ENCODE measurements at places on chromosomes 5 and 9.

GRCh38 chr9:124795881-124796431 is 19.0 kb downstream of the OLFML2A start:
- no peaks in the 10 kb centered on the region for H3K27me3 ChIP-seq
- H3K4me3 ChIP-seq = no peak overlapping the region
- no peaks in the 10 kb centered on the region for H3K4me1 ChIP-seq
- DNase-seq = peak; percentile 30
- H3K36me3 ChIP-seq = no peaks in the 10 kb centered on the region

- H3K27ac ChIP-seq = no peak overlapping the region
- H3K4me1 ChIP-seq = no peaks in the 10 kb centered on the region
- no peak overlapping the region for H3K4me3 ChIP-seq
- H3K27me3 ChIP-seq = no peaks in the 10 kb centered on the region
- H3K36me3 ChIP-seq = no peaks in the 10 kb centered on the region
- no peak for DNase-seq
Observed at GRCh38 chr9:138037140-138037539, 159.6 kb downstream of the CACNA1B start.

DNA sequence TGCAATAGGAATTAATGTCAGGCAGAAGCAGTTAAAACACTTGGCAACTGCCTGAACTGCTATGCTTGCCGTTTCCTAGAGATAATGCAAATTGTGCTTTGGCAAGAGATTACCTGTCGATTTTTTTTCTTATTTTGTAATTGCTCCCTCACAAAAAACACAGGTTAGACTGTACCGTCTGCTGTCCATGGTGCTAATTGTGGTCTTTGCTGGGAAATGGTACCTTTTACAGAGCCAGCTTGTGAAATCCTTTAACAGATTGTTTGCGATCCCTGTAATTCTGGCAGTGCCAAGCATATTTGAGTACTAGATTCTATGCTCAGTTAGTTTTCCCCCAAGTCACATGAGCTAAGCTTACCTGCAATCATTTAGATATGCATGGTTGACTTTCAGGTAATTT is 2125.8 kb upstream of the WWC1 start:
- H3K27me3 ChIP-seq = no peaks in the 10 kb centered on the region
- peaks cover 17% of the 10 kb centered on the region for H3K4me1 ChIP-seq
- H3K36me3 ChIP-seq = no peaks in the 10 kb centered on the region
- H3K27ac ChIP-seq = peak overlapping the region; percentile 5
- no peak overlapping the region for H3K4me3 ChIP-seq

- H3K36me3 ChIP-seq = no peaks in the 10 kb centered on the region
- no peak overlapping the region for H3K4me3 ChIP-seq
- H3K4me1 ChIP-seq = no peaks in the 10 kb centered on the region
- no peak for DNase-seq
Observed at GRCh38 chr9:84478996-84479395, 138.4 kb upstream of the SLC28A3 start.

DNA sequence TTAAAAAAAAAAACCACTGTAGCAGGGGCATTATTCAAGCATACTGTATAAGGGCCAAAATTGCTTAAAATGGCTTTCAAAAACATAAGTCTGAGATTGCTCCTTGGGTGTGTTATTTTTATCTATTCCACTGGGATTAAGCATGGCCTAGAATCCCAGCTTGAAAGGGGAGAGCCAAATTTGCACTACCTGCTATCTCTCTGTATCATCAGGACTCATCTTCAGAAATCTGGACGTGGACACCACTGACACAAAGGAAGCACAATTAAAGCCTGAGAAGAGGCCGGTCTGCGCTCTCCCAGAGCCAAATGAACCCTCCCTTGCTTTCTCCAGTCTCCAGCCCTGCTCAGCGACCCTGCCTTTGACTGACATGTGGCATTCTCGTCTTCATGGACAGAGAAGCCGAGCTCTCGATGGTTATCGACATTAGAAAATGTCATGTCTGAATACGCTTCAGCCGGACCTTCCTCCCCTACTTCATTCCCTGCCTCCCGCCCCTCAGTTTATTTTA is 151.3 kb downstream of the EBF1 start:
- DNase-seq = no peak
- H3K4me3 ChIP-seq = no peak overlapping the region
- peaks cover 27% of the 10 kb centered on the region for H3K4me1 ChIP-seq
- H3K27me3 ChIP-seq = peaks cover 45% of the 10 kb centered on the region
- no peaks in the 10 kb centered on the region for H3K36me3 ChIP-seq

- no peak for DNase-seq
- no peaks in the 10 kb centered on the region for H3K27me3 ChIP-seq
- no peak overlapping the region for H3K27ac ChIP-seq
- no peak overlapping the region for H3K4me3 ChIP-seq
Observed at GRCh38 chr5:81065492-81065891, 105.3 kb downstream of the RASGRF2 start.

- no peak overlapping the region for H3K4me3 ChIP-seq
- H3K27me3 ChIP-seq = no peaks in the 10 kb centered on the region
- H3K4me1 ChIP-seq = no peaks in the 10 kb centered on the region
- H3K36me3 ChIP-seq = no peaks in the 10 kb centered on the region
- no peak for DNase-seq
- no peak overlapping the region for H3K27ac ChIP-seq
Observed at GRCh38 chr9:36878986-36879982, 154.8 kb downstream of the PAX5 start.

DNA sequence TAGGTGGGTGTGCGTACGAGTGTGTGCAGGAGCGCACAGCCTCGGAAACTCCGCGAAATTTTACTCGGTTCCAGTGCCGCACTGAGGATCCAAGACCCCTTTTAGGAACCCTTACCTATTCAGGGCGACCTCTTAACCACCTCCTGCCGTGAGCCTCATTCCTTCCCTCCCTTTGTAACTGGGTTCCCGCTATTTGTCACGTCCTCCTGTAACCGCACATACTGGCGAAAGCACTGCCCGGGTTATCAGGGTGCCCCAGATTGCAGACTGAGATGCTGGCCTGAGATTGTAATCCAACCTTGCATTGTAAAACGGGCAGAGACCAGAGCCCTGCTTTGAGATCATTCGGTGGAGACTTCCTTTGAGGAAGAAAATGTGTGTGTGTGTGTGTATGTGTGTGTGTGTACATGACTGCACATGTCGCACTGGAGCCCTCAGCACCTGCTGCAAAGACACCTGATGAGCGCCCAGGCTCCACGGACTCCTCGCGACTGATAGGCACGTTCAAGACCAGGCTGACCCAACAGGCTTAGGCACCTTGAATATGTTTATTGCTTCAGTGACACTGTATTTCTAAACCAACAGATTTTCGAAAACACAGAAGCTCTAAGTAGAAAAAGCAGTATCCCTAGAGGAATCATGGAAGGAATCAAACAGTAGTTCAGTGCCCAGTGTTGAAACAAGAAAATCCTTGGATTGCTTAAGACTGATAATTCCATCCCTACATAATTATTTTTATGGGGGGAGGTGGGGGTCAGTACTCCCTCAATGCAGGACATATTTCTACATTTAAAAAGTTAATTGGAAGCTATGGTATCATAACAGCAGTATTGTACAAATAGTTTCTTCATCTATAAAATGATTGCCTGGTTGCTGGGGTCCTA is 86.5 kb upstream of the TNFAIP8 start:
- DNase-seq = peak; percentile 68
- H3K27me3 ChIP-seq = peaks cover 13% of the 10 kb centered on the region
- peak overlapping the region; percentile 74 for H3K4me3 ChIP-seq
- H3K36me3 ChIP-seq = no peaks in the 10 kb centered on the region

GRCh38 chr5:54959673-54960418 is 25.5 kb downstream of the ESM1 start:
- H3K4me1 ChIP-seq = no peaks in the 10 kb centered on the region
- H3K27ac ChIP-seq = no peak overlapping the region
- no peak overlapping the region for H3K4me3 ChIP-seq
- no peaks in the 10 kb centered on the region for H3K27me3 ChIP-seq

DNA sequence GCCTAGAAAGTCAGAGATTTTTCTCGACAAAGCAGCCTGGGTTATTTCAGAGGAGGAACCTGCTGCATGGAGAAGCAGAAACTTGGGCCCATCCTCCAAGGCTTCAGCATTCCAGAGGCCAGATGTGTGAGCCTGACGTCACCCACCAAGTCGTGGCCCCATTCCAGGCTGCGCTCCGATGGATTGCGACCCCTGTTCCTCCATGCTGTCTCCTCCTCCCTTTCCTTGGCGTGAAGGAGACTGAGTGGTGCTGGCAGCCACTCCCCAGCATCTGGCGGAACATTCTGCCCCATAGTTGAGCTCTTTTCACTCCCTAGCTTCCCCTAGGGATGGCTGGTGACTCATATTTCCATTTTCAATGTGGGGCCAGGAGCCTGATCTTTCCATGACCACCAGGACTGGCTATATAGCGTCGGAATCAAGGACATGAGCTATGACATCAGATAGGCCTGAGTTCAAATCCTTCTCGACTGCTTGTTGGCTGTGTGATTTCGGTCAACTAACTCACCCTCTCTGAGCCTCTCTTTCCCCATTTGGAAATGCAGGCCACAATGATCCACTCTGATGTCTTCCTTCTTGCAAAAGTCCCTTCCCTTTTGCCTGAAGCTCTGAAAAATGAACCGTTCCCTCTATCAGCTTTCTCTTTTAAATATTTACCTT is 24.5 kb upstream of the DUSP1 start:
- H3K27me3 ChIP-seq = no peaks in the 10 kb centered on the region
- peak; percentile 26 for DNase-seq

DNA sequence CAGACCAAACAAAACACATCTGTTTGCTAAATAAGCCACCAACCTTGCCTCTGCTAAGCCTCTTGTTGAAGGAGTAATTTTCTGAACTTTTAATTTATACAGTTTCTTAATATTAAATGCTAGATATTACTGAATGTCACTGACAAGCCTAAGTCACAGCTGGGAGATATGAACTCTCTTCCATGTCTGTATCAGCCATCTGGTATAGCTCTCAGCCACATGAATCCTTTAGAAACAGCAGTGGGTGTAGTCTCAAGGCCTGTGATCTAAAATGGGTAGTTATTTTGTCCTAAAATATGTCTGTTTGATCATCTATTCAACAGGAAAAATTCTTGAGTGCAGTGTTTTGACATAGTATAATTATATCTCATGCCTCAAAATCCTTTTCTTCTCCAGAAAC is 97.2 kb downstream of the CAMK4 start:
- H3K27me3 ChIP-seq = no peaks in the 10 kb centered on the region
- no peak for DNase-seq
- H3K36me3 ChIP-seq = no peaks in the 10 kb centered on the region
- no peak overlapping the region for H3K4me3 ChIP-seq

DNA sequence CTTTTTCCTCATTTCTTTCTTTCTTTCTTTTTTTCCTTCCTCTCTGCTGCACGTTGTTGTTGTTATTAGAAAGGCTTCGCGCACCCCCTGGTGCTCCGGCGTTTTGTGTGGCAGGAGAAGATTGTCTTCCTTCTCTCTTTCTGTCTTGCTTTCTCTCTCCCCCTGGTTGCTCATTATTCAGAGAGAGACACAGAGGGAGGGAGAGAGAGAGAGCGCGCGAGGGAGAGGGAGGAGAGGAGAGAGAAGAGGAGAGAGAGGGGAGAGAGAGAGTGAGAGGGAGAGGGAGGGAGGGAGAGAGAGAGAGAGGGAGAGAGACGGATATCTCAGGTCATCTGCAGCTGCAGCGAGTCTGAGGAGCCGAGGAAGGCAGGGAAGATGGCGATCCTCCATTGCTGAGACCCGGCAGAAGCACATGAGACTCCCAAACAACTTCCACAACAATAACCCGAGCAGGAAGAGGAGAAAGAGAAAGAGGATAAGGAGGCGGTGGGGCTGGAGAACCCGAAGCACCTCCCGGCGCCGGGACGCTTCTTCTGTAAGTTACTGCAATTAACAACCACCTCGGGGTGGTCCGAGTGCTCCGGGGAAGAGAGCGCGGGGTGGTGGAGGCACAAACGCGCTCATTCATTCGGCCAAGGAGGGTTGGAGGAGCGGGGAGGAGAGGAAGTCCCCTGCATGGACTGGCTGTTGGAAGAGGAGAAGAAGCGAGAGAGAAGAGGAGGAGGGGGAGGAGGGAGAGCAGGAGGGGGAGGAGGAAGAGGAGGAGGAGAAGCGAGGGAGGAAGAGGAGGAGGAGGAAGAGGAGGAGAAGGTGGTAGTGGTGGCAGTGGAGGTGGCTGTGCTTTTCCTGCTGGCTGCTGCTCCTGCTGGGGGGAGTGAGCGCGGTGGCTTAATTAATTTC is at the start of gene ZNF462:
TSS of gene ZNF462 (plus strand) at position 346 of the 900 bp plus-strand sequence. CDS start 60,218 bp downstream, outside the sequence.
- no peaks in the 10 kb centered on the region for H3K27me3 ChIP-seq
- H3K27ac ChIP-seq = peak within 1 kb of the TSS; percentile 98
- H3K4me3 ChIP-seq = peak within 1 kb of the TSS; percentile 87
- peaks cover 45% of the 10 kb centered on the region for H3K4me1 ChIP-seq

GRCh38 chr5:142420561-142421227 is 95.9 kb upstream of the SPRY4 start:
- no peaks in the 10 kb centered on the region for H3K36me3 ChIP-seq
- no peaks in the 10 kb centered on the region for H3K27me3 ChIP-seq
- H3K4me3 ChIP-seq = no peak overlapping the region
- DNase-seq = no peak
- H3K27ac ChIP-seq = no peak overlapping the region

DNA sequence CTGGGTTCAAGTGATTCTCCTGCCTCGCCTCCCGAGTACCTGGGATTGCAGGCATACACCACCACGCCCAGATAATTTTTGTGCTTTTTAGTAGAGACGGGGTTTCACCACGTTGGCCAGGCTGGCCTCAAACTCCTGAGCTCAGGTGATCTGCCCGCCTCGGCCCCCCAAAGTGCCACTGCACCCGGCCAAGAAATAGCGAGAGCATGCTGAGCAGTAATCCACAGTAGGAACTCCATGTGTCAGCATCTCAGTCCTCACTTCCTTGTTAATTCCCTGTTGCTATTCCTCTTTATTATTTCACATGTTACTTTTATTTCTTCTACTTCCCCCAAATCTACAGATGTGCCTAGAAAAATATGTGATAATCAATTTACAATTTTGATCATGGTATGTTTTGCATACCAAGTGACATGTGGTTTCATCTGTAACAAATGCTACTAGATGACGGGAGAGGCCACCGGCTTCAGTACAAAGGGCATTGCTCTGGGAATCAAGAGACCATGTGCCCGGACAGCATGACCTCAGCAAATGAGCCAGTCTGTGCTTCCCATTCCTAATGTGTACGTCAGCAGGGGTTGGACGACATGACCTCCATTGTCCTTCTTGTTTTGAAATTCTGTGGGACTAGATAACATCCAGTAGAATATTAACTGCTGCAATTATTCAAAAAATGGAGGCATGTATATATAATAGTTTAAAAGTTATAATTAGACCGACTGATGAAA is 61.6 kb downstream of the FNBP1 start:
- DNase-seq = no peak
- peaks cover 6% of the 10 kb centered on the region for H3K36me3 ChIP-seq
- H3K4me1 ChIP-seq = no peaks in the 10 kb centered on the region
- H3K27ac ChIP-seq = no peak overlapping the region
- H3K27me3 ChIP-seq = no peaks in the 10 kb centered on the region

- H3K27ac ChIP-seq = no peak overlapping the region
- no peaks in the 10 kb centered on the region for H3K4me1 ChIP-seq
- H3K4me3 ChIP-seq = no peak overlapping the region
- no peaks in the 10 kb centered on the region for H3K36me3 ChIP-seq
- no peak for DNase-seq
Observed at GRCh38 chr5:179221196-179221876, 123.9 kb downstream of the ADAMTS2 start.
